ENCODE measurements at places on chromosomes 7 and 10.

DNA sequence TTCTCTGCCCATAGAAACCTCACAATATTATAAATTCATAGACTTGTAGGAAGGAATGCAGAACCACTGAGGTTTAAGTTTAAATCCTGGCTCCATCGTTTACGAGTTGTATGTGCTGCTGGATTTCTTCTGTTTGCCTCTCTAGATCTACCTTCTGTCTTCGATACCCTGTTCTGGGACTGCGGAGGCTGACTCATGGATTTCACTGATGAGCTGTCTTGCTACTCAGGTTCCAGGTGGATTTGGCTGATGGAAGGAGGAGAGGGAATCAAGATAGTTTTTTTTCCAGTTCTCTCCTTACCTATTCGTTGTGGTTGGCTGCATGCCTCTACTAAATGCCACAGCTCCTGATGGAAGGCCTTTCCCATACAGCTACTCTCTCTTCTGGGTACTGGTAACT lies 375.8 kb downstream of the REEP3 start:
- DNase-seq: no peak

- DNase-seq: no peak
These were observed 20.8 kb upstream of the NRP1 start for GRCh38 chr10:33355274-33355673.

DNA sequence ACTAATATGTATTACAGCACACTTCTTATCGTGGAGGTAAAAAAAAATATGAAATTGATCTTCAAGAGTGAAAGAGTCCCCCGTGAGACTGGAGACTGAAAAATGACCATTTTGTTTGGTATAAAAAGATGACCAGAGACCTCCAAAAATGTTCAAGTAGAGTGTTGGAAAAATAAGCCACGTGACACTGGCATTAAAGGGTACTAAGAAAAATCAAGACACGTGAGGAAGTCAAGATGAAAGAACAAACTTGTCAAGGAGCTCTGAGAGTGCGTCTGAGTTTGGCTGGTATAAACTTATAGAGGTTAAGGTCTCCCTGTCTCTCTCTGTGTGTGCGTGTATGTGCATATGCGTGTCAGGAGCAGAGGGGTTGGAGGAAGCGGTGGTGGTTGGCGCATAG lies 362.7 kb upstream of the COBL start:
- DNase-seq: no peak

GRCh38 chr7:20217193-20217948 lies at the start of gene MACC1:
TSS of gene MACC1 (minus strand) at chr7:20217384. CDS start at chr7:20161862, 55,522 bp downstream.
- no peak for DNase-seq

DNA sequence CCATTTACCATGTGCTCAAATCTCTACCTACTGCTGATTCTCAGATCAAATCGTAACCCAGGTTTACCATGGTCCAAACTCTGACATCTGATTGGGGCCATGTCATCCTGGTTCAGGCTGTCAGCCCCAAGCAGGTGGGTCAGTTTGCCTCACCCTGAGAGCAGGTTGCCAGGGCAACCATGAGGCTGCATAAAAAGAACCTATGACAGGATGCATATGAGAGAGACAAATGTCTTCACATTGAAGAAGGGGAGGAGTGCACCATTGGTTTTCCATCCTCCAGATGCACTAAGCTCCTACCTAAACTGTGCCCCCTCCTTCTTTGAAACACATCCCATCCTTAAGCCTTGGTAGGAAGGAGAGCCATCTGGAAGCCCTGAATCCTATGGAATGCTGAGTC lies 10.2 kb downstream of the PRSS1 start:
- DNase-seq: no peak

- no peak for DNase-seq
These were observed 486.7 kb upstream of the GALNT17 start for GRCh38 chr7:70645279-70645678.

DNA sequence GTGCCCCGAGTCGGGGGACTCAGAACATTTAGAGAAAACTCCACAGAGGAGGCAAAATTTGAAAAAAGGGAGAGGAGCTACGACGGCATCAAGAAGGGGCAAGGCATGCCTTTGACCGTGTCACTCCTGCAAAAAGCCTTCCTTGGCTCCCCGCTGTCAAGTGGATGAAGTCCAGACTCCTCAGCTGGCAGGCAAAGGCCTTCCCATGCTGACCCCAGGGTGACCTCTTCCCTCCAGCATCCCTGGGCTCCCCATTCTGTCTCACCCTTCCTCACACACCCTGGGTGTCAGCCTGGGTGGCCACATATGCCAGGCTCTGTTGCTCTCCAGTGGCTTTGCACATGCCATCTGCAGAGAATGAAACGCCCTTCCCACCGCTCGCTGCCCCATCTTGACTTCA lies 88.4 kb upstream of the ZMIZ1 start:
- DNase-seq: no peak

DNA sequence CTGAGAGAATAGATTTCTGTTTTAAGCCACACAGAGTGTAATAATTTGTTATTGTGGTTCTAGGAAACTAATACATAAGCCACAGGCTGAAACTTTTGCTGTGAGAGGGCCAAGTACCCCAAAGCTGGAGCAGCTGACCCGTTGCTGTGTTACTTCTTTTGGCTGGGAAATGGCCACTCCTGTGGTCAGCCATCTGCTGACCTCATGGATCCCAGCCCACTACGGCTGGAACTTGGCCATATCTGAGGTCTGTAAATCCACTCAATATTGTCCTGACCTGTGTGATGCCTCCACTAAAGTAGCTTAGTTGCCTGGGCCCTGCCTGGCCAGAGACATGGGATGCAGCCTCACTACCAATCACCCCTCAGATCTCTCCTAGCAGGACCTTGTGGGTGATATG lies 17.4 kb upstream of the LOXL4 start:
- no peak for DNase-seq

GRCh38 chr10:113899952-113900598 lies 45.6 kb downstream of the NHLRC2 start:
- no peak for DNase-seq

DNA sequence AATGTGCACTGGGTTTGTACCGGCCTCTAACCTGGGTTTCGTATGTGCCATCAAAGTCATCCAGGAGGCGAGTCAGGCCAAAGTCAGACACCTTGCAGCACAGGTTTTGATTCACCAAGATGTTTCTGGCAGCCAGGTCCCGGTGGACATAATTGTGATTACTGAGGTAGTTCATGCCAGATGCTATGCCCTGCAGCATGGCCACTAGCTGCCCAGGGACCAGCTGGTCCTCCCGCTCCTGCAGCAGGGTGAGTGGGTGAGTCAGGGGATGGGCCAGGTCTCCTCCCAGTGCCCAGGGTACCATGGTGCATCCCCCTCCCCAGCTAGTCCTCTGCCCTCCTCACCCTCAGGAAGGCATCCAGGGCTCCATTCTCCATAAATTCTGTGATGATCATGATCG lies 13.6 kb downstream of the ZYX start:
- DNase-seq: no peak

DNA sequence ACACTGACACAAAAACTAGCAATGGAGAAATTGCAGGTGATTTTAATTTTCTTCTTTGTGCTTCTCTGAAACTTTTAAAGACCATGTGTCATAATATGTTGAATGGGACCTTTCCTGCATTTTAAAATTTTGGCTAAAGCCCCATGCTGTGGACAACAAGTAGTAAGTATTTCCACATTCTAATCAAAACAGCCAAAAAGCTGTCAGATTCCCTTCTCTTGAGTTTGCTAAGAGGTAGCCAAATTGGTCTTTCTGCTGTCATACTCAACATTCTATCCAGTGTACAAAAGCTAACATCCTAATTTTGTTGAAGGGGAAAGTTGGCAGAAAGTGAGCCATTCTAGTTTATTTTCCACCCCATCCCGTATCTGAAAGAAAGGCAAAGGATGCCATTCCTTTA lies 447.6 kb downstream of the TFEC start:
- no peak for DNase-seq

DNA sequence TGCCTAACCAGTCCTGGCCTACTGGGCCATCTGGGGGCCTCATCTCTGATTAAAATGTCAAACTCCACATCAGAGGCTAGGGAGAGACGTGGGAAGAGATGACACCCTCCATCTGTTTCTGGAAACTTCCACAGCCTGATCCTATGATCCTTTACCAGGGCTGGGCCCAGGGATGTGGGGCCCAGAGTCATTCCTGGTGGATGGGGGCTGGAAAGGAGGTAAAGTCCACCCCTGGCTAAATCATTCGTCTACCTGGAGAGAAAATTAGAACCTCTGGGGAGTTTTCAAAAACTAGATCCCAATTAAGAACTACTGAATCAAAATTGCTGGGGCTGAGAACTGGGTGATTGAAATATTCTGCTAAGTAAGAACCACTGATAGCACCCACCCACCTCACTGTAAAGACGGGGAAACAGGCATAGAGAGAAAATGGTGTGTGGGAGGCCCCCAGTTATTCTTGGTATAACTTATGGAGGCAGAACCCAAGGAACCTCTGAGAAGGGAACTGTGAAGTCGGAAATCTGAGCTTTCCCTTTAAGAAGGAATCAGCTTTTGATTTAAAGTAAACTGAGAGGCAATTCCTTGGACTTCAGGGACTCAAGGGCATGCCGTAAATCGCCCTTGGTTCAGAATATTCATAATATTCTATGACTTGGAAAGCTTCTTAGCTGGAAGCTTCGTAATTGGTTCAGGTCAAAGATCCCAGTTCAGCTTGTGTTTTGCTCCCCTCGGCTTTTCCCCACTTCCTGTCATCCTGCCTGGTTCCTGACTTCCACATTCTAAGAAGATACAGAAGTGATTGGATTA lies 53.1 kb downstream of the PRKAG2 start:
- no peak for DNase-seq

GRCh38 chr10:72802763-72803505 lies 90.6 kb upstream of the OIT3 start:
- DNase-seq: no peak

- DNase-seq: no peak
These were observed 59.7 kb downstream of the ZNF467 start for GRCh38 chr7:149713731-149714068.

GRCh38 chr10:103854686-103855391 lies 537 bp downstream of the SH3PXD2A start:
- DNase-seq: peak; percentile 14

DNA sequence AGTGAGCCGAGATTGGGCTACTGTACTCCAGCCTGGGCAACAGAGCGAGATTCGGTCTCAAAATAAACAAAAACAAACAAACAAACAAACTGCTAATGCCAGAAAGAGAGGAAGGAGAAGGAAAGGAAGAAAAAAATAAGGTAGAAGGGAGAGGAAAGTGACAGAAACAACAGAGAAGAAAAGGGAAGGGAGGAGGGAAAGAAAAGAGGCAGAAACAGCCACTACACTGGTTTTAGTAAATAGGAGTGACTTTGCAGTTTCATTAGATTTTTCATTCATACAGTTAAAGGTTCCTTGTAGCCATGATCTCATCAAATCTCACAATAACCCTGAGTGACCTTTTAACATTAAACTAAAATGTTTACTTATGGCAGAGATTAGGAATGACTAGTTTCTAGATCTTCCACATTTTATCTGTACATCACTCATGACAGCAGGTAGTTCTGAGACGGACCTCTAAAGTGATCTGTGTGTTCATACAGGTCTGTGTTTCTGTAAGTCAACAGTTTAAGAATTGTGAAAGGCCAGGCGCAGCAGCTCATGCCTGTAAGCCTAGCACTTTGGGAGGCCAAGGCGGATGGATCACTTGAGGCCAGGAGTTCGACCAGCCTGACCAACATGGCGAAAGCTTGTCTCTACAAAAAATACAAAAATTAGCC lies 191.3 kb upstream of the KLF14 start:
- DNase-seq: no peak

DNA sequence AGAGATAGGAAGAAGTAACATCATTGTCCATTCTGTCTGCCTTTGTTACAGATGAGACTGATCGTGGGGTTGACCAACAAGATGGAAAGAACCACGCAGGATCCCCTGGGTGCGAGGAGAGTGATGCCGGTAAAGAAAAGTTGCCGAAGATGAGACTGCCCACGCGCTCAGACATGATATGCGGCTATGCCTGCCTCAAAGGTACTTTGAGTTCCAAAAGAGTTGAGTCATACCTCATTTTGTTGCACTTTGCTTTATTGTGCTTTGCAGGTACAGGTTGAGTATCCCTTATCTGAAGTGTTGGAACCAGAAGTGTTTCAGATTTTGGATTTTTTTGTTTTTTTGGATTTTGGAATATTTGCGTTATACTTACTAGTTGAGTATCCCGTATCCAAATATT lies 12.2 kb upstream of the CLCN1 start:
- no peak for DNase-seq

DNA sequence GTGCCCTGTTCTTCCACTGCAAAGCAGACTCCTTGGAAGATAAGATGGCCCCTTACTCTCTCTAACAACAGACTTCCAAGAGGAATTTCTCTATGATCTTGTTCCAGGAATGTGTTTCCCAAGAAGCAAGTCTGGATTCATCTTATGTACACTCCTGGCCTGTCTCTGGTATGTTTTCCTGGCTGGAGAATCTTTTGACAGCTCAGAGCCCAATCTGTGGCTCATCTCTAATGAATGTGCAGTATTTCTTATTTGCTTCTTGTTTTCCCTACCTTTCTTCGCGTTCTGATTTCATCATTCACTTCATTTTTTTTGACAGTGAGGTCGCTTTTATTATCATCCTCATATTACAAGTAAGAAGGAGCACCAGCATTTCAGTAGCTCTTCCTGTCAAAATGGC lies 53.0 kb upstream of the PITRM1 start:
- no peak for DNase-seq

GRCh38 chr10:80382989-80383388 lies 25.4 kb upstream of the PRXL2A start:
- peak; percentile 23 for DNase-seq

- DNase-seq: no peak
These were observed 117.1 kb downstream of the KMT2E start for GRCh38 chr7:105131033-105131656.

DNA sequence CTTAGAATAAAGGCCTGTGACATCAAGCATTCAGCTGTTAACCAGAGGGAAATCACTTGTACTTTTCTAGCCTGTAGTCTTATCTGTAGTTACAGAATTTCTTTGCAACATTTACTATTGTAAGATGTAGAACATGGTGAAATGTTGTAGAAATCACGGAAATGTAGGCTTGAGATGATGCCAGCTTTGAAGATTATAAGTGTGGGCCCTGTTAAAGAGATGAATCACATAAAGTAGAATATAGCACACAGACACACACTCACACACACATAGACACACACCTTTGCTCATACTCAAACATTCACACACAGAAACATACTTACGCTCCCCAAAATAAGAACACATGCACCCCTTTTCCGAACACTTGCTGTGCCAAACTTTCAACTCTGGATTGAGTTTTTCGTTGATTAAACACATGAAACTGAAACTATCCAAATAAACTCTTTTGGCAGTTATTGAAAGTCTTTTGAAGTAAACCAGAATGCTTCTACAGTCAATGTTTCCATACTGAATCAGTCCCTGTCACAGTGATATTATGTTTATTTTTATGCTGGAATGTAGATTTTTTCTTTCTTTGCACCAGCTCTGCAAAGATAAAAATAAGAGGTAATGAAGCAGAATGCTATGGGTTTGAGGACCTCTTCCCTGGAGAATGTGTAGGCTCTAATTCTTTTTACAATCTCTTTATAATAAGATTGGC lies 230.3 kb upstream of the MEOX2 start:
- no peak for DNase-seq

GRCh38 chr7:102811942-102812678 lies 63.3 kb downstream of the FAM185A start:
- no peak for DNase-seq

- no peak for DNase-seq
These were observed 56.2 kb upstream of the ABLIM1 start for GRCh38 chr10:114714281-114714741.

Measured in stimulated activated CD4-positive, alpha-beta T cell treated with anti-CD3 and anti-CD28 coated beads, Interleukin-4, amount 100 ng/mL, for 1 hour (primary cell).